ENCODE measurements at places on chromosomes 3 and 15.

DNA sequence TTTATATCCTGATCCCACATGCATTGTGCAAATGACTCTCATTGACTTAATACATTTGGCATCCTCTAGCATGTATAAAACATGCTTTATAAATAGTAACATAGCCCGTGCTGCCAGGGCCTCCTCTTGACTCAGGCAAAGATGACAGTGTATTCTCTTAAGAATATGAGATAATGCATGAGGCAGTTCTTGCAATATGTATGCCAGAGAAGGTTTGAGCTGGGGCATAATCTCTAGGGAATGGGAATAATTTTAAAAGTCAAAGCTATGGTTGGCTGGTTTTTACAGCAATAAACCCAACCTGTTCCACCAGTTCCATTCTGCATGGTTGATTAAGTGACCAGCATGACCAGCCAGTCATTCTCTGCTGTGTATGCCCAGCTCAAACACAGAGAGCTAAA, 179.0 kb upstream of the PFN2 start:
- DNase-seq: no peak

- DNase-seq: peak; percentile 26
These were observed 35.1 kb upstream of the IL12A start for GRCh38 chr3:159953325-159954085.

- no peak for DNase-seq
These were observed 905.8 kb downstream of the IGSF11 start for GRCh38 chr3:118128886-118129285.

DNA sequence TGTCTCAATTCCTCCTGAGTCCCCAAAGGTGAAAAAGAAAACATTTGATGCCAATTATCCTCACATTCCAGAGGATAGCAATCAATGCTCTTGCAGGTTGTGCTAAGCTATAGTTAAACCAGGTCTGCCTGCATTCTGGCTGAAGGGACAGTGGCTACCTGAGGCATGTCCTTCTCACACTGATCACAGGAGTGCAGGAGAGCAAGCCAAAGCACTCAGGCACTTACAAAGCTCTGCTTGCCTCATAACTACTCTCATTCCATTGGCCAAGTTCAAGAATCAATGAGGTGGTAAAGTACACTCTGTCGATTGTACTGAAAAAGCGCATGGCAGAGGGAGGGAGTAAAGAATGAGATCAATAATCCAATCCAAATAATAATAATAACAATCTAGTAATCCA, 342.0 kb upstream of the PPP2R3A start:
- no peak for DNase-seq

GRCh38 chr3:119309591-119309990, 15.4 kb downstream of the ARHGAP31 start:
- no peak for DNase-seq

DNA sequence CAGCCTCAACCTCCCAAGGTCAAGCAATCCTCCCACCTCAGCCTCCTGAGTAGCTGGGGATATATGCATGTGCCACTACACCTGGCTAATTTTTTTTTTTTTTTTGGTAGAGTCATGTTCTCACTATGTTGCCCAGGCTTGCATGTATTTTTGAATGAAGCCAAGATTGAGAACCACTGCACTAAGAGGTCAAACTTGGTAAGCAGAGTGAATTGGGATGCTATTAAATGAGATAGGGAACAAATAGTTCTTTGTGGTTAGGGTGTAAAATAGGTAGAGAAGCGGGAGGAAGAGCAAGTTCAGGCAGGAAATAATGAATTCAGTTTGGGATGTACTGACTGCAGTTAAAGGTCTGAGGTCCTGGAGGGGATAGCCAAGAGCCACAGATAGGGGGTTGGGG, 39.9 kb upstream of the PIAS1 start:
- DNase-seq: no peak

GRCh38 chr3:107356706-107357105, 20.5 kb upstream of the CCDC54 start:
- no peak for DNase-seq

DNA sequence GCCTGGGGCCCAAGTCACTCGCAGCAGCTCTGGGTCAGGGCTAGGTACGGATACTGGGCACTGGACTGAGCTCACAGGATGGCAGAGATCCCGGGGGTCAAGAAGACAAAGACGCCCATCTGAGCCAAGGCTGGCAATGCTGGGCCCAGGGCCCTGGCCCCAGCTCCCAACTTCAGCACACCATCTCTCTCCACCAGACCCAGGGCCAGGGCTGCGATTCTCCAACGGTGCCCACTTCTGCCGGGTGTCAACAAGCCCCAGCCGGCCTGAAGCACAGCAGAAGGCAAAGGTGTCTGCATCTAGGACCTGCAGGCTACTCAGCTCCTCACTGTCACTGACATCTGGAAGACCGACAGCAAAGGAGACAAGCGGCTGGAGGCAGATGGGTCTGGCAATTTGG, 8.6 kb downstream of the WDR73 start:
- no peak for DNase-seq

DNA sequence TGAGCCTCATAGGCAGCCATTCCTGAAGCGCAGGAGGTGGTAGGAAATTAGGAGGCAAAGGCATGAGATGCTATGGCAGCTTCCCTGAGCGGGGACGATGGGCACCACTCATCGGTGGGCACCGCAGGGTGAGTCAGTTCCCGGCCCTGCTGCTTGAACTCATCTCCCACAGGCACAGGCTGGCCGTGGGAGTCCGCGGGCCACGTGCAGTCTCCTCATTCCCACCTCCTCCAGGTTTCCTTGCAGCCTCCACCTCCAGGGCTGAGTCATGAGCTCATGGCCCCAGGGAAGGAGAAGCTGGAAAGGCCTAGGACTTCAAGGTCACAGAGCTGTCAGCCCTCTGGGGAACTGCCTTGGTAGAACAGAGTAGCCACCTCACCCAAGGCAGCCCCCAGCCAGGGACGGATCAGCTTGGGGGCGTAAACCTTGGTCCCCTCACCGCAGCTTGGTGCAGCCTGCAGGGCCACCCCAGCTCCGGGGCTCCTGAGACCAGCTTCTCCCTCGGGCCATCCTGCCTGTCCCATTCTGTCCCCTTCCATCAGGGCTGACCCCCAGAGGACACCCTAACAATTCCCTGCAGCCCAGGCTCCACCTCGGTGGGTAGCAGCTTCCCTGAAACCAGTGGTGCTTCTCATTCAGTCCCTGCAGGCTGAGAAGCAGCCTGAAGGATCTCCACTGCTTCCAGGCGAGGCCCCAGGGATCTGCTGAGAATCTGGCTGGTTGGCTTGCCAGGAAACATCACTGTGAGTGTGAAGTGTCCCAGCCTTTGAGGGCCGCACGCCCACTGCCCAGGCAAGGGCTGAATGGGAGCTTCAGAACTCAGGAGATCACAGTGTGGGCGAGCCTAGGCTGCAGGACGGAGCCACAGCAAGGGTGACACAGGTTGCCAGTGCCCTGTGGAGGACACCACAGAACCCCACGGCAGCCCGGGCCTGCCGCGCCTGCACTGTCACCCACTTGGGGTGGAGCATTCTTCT, 150.7 kb upstream of the MEF2A start:
- no peak for DNase-seq

DNA sequence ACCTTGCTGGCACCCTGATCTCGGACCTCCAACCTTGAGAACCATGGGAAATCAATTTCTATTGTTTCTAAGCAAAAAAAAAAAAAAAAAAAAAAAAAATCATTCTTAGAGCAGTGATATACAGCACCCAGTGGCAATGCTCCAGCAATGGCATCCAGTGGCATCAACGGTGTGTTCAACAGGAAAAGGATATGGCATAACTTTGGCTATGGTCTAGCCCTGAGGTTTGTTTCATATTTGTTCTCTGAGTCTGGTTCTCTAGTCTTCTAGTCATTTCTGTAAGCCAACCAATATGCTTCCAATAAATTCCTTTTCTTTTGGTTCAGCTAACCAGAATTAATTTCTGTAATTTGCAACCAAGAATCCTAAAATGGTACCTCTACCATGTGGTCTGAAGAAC, 19.2 kb downstream of the DENND4A start:
- DNase-seq: peak; percentile 57

- no peak for DNase-seq
These were observed 22.1 kb downstream of the SNRPN start for GRCh38 chr15:24976932-24977331.

DNA sequence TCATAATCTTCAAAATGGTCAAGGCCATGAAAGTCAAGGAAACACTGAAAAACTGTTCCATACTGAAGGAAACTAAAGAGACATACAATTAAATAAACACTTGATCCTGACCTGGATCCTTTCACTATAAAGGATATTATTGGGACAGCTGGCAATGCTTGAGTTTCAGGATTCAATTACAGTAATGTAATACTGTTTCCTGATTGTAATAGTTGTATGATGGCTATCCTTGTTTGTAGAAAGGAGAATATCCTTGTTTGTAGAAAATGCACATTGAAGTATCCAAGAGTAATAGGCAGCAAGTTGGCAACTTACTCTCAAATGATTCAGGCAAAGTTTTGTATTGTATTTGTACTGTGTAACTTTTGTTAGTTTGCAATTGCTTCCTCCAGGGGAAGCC, 4.6 kb downstream of the CIDEC start:
- no peak for DNase-seq

GRCh38 chr3:76615719-76616118, 424.2 kb upstream of the ROBO2 start:
- no peak for DNase-seq

GRCh38 chr3:71987089-71987735, 202.3 kb upstream of the PROK2 start:
- DNase-seq: no peak

DNA sequence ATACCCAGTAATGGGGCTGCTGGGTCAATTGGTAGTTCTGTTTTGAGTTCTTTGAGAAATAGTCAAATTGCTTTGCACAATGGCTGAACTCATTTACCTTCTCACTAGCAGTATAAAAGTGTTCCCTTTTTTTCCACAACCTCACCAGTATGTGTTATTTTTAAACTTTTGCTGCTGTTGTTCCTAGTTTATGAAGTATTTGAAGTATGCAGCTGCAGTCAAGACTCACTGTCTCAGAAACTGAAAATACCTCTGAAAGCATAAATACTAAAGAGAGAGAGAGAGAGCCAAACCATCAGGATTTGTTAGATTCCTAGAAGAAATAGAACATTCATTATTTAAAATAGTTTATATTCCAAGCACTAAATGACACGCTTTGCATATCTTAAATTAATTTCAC, 764.2 kb downstream of the NTRK3 start:
- DNase-seq: no peak

DNA sequence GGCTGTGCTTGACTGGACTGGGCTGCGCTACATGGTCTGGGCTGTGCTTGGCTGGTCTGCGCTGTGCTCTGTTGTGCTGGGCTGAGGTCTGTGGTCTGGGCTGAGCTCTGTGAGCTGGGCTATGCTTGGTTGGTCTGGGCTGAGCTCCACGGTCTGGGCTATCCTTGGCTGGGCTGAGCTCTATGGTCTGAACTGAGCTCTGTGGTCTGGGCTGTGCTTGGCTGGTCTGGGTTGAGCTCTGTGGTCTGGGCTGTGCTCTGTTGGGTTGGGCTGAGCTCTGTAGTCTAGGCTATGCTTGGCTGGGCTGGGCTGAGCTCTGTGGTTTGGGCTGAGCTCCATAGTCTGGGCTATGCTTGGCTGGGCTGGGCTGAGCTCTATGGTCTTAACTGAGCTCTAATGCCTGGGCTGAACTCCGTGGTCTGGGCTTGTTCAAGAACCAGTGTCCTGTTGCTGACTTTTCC, 92.0 kb downstream of the PLXNA1 start:
- no peak for DNase-seq

GRCh38 chr3:146640955-146641867, 36.1 kb upstream of the PLSCR5 start:
- peak; percentile 13 for DNase-seq

- DNase-seq: no peak
These were observed 753 bp downstream of the EPHB1 start for GRCh38 chr3:134795746-134796280.

GRCh38 chr3:78725703-78726246, 1042.0 kb downstream of the ROBO1 start:
- DNase-seq: no peak

DNA sequence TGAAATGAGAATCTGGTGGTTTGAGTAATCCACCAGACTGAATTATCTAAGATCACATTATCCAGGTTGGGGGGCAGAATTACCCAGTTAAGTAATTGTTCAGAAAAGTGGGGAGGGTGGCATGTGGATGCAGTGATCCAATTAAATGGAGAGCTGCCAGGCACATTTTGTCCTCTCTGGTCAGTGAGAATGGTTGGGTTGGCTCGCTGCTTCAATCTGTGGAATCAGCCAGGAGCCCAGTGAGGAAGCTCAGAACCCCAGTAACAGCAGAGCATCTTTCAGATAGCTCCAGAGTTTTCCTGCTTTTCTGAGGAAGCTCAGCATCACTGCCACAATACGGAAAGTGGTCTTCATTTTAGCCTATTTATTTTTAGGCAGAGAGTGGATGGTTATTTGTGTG, 6.4 kb upstream of the EXOG start:
- DNase-seq: no peak

DNA sequence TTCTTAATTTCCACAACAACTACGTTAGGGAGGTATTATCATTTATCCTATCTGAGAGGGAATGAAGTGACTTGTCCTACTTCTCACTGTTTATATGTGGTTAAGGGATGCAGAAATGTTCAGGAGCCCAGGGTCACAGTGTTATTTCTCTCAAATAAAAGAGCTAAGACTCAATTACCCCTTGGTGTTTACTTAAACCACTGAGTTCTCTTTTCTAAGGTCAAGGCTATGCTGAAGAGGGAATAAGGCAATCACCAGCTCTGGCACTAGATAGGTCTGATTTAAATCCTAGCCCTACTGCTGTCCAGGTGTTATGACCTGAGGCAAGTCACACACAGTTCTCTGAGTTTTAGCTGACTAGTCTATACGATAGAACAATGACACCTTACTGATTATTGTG, 35.7 kb upstream of the BCL6 start:
- DNase-seq: no peak

GRCh38 chr3:173614522-173614921, 217.0 kb downstream of the NLGN1 start:
- DNase-seq: no peak

DNA sequence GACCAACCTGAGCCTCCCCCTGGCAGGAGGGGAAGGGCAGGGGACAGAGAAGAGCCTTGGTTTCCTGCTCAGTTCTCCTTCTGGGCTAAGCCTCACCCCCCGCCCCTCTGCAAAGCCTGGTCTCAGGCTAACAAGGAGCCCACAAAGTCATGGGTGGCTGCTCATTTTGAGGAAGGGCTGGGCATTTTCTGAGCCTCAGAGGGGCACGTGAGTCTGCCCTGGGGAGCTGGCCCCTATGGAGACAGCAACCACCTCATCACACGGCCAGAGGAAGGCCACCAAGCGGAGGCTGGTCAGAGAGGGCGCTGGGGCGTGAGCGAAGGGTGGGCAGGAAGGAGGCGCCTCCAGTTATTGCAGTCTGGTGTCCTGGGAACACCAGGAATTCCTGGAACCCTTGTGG, 18.7 kb downstream of the ABTB1 start:
- DNase-seq: no peak

- peak; percentile 20 for DNase-seq
These were observed 118.6 kb upstream of the PRR20G start for GRCh38 chr3:127406309-127407025.

GRCh38 chr3:190494907-190495306, 19.0 kb upstream of the IL1RAP start:
- no peak for DNase-seq

All from HL-60 (cell line).